ENCODE measurements at places on chromosomes 1 and 21. TPM values are rescaled to one million over a fixed set of nuclear protein-coding genes. Genes with fewer than 3 reads are reported as not detected.
A peak's percentile ranks its signal among the peaks of the same experiment; 100 is the strongest.

The NPR1 gene
- total RNA-seq = 13.2 TPM

The OLFML3 gene
- total RNA-seq = 91.1 TPM

DNA sequence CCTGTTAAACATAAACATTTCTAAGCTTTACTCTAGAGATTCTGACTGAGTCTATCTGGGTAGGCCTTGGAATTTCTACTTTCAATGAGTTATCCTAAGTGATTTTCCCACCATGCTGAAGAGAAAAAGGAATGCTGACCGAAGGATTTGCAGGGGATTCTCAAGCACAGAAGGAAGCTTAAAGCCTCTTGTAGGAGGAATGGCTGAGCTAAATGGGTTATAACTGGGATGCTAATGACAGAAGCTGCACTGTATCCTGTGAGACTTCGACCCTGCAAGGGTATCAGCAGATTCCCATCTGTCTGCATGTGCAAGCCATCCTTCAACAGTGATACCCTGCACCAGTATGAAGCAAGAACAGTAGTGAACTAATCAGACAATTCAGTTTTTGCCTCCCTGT, 35.4 kb downstream of the SLC35D1 start:
- no peak for DNase-seq

- DNase-seq = no peak
These were observed 58.9 kb downstream of the C1orf198 start for GRCh38 chr1:230809256-230809990.

GRCh38 chr1:210654176-210654981, 325.7 kb downstream of the HHAT start:
- DNase-seq = no peak

DNA sequence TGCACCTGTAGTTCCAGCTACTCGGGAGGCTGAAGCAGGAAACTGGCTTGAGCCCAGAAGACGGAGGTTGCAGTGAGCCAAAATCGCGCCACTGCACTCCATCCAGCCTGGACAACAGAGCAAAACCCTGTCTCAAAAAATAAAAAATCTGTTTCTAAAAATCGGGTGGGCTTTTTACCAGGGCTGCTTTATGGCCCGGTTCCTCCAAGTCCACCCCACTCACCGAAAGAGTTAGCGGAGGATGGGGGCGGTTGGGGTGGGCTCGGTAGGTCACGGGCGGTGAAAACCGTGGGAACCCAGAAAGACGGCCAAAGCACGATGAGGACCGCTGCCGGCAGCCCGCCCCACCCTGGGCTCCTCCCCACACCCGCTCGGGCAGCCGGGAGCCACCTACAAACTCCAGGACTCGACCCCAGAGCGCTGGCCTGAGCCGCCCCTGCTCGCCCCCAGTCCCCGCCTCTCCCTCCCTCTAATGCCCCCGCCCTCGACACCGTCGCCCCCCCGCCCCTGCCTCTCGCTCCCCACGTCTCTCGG, 846 bp upstream of the PER3 start:
- peak; percentile 76 for DNase-seq

The PLXNA2 gene
- total RNA-seq = 4.2 TPM

- no peak for DNase-seq
These were observed 31.7 kb downstream of the TRIM11 start for GRCh38 chr1:228374711-228375577.

- no peak for DNase-seq
These were observed 29.4 kb upstream of the PRSS38 start for GRCh38 chr1:227785805-227786671.

- DNase-seq = peak; percentile 70
These were observed 31.0 kb downstream of the TNNT2 start for GRCh38 chr1:201346337-201346939.

GRCh38 chr1:192831706-192832355, 23.0 kb downstream of the RGS2 start:
- no peak for DNase-seq

DNA sequence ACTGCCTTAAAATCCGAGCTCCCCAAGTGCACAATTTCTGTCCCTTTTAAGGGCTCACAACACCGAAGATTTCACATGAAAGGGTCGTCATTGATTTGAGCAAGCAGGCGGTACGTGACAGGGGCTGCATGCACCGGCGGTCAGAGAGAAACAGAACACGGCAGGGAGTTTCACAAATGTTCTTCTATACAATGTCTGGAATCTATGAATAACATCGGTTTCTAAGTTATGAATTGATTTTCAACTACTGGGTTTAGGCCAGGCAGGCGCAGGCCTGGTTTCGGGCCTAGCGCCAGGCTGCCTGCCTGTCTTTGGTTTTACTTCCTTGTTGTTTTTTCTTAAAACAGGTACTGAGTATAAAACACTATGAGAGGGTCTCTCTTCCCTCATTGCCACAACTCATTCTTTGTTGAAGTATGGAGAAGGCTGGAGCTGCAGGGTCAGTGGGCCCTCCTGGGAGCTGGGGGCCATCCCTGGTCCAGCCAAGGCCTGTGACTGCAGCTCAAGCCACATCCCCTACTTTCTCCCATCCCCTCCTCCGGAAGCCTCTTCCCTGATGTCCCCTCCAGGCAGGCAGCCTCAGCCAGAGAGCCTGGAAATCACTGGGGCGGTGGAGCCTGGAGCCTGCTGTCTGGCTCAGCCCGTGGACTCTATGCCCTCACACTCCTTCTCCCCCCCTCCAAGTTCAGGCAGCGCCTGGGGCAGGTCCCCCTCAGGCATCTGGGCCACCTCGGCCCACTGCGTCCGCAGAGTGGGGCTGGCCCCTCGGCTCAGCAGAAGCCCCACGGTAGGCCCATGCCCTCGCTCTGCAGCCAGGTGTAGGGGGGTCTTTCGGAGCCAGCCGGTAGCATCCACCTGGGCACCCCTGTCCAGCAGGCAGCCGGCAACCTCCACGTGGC, 2.4 kb downstream of the ANKRD65 start:
- DNase-seq = no peak

The SERINC2 gene
- total RNA-seq = 26.0 TPM

The ZBTB37 gene
- total RNA-seq = 14.4 TPM

- DNase-seq = peak; percentile 64
These were observed at the start of gene AK5 for GRCh38 chr1:77281491-77282186. AK5 (plus strand) TSS chr1:77282019; CDS start chr1:77282314, 295 bp downstream.

DNA sequence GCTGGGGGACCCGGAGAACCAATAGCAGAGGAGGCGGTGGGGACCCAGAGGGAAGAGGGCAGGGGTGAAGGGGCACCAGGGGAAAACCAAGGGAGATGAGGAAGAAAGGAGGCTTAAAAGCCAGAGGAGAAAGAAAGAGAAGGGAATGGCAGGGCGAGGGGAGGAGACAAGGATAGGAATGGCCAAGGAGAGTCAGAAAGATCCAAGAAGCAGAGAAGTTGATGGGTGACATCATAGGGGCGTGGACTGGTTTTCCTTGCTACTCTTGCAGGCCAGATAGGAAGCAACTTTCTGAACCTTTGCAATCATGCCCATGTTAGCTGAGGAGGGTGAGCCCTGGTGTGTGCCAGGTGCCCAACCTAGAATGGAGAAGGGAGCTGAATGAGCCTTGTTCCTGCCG, 5.4 kb downstream of the NPR1 start:
- no peak for DNase-seq

GRCh38 chr1:109252893-109253802, 3.8 kb downstream of the CELSR2 start:
- no peak for DNase-seq

DNA sequence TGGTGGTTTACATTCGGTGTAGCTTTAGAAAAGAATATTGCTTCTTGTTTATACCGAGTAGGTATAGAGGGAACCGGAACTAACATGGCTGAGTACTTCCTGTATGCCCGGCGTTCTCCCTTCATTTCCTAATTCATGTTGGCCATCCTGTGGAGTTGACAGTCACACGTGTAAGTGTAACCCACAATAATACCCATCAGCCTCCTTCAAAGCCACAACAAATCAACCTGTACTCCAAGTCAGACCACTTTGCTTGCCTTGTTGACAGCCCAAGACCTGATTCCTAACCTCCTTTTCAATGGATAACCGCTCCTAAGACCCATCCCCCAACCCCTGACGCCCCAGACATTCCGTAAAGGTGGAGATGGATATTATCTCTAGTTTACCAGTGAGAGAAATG, 42.1 kb downstream of the UBE2U start:
- no peak for DNase-seq

DNA sequence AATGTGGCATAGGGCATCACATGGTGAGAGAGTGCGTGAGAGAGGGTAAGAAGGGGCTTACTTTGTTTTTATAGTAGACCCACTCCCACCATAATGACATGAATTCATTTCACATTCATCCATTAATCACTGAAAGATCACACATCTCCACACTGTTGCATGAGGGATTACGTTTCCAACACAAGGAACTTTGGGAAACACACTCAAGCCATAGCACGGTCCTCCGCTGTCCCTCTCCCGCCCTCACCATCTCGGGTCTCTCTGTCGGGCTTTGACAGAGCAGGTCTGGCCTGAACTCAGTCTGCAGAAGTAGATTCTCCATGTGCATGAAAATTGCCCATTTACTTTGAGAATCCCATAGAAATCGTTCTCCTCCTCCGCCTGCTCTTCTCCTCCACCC, 312.2 kb downstream of the MATN1 start:
- DNase-seq = no peak

The APOBEC4 gene
- not detected for total RNA-seq

GRCh38 chr1:183194527-183195141, 8.6 kb downstream of the LAMC2 start:
- DNase-seq = no peak

The OR2M3 gene
- not detected for total RNA-seq

- peak; percentile 33 for DNase-seq
These were observed 55.1 kb upstream of the ADARB1 start for GRCh38 chr21:45019076-45019886.

The DMBX1 gene
- total RNA-seq = 1.7 TPM

DNA sequence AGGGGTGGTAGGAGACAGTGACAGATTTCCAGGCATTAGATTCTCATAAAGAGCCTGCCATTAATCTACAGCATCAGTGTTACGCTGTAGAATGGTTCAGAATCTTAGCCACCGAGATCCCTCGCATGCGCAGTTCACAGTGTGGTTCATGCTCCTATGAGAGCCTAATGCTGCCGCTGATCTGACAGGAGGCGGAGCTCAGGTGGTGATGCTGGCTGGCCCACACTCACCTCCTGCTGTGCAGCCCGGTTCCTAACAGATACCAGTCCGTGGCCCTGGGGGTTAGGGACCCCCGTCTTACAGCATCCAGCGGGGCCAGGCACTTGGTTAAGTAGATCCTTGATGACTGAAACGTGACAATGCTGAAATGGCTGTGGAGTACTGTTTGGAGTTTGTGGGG, 163.6 kb upstream of the C1orf21 start:
- peak; percentile 75 for DNase-seq

DNA sequence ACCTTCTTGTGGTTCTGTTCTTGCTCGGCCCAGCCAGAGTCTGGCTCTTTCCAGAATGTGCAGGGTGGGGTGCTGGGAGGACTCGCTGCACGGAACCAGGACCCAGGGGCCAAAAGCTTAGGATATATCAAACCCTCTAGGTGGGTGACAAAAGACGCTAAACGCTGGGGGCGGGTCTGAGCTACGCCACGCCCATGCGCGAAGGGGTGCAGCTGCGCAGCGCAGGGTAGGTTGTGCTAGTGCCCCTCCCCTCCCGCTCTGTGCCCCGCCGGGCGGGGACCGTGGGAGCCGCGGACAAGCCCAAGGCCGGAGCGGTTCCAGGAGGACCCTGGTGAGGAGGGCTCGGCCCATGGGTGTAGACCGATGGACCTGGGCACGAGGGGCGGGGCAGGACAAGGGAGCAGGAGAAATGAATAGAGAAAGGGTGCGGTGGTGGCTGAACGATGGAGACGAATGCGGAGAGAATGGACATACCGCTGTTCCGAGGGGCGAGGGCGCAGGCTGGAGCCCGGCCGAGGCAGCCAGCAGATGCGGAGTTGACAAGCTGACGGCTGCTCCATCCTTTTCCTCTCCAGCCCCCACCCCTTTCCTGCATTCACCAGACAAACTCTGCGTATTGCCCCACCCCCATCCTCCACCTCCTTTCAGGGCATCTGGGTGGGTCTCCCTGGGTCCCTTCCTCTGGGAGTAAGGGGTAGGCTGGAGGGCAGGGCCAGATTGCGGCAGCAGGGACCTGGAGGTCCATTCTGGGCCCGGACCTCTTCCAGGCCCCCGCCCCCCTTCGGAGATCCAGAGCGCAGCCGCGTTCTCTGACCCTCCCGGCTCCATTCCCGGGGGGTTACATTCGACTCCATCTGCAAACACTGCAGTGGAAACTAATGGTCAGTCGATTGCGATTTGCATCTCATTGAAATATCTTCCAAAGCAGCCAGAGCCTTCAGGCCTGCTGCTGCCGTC, at the start of gene RUSC1:
Gene RUSC1, plus strand, starts transcription at position 234 of the 957 bp plus-strand sequence. CDS start 880 bp downstream, outside the sequence.
- peak; percentile 90 for DNase-seq

GRCh38 chr1:53622531-53622930, 116.4 kb downstream of the GLIS1 start:
- no peak for DNase-seq

DNA sequence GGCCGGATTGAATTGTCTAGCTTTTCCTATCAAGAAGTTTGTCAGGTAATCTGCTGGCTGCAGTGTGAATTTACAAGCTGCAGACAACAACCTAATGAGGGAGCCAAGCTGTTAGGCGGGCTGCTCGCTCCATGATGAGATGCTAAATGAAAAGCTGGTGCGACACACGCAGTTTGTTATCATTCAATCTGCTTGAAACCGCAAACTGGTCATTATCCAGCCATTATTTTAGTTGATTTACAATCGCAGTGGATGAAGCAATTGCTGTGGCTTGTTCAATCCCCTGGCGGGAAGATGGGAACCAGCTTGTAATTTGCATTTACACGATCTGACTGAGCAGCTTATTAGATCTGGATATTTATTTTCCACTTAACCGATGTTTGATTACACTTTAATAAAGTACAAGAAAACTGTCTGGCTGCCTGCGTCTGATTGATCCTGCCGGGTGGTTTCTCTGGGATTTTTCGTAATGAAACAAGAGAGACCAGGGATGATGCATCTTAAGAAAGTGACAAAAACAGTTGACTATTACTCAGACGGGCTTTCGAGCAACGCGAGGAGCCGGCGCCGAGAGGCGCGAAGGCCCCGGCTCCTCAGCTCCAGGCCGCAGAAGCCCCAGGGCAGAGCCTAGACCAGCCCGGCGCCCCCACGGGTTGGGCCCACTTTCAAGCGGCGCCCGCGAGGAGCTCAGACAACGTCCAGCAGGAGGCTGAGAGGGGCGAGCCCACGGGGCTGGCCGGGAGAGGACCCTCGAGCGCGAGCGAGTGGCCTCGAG, 118.0 kb upstream of the BARHL2 start:
- DNase-seq = no peak

DNA sequence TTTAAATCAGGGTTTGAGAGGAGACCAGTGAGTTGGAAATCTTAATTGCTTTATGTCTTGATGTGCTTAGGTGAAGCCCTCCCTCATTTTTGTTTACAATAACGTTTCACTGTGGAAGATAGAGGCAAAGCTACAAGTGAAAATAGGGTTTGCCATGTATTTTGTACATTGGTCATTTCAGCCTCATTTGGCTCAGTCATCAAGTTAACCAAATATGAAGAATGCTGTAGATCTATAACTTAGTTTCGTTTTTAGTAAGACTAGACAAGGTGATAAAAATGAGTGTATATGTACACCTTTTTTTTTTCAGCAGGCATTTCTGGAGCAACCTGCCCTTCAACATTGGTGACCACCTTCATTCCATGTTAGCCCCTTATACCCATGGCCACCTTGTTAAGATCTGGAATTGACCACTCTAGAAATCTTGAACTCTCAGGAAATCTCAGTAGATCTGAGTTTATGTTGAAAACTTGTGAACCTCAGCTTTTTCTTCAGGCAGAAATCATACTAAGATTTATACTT, 2.9 kb downstream of the NFYC start:
- no peak for DNase-seq

- no peak for DNase-seq
These were observed 1.2 kb downstream of the ILF2 start for GRCh38 chr1:153669606-153670005.

Measured in WTC11 (cell line).